ENCODE measurements at places on chromosomes 3 and 15.
A peak's percentile ranks its signal among the peaks of the same experiment; 100 is the strongest.

DNA sequence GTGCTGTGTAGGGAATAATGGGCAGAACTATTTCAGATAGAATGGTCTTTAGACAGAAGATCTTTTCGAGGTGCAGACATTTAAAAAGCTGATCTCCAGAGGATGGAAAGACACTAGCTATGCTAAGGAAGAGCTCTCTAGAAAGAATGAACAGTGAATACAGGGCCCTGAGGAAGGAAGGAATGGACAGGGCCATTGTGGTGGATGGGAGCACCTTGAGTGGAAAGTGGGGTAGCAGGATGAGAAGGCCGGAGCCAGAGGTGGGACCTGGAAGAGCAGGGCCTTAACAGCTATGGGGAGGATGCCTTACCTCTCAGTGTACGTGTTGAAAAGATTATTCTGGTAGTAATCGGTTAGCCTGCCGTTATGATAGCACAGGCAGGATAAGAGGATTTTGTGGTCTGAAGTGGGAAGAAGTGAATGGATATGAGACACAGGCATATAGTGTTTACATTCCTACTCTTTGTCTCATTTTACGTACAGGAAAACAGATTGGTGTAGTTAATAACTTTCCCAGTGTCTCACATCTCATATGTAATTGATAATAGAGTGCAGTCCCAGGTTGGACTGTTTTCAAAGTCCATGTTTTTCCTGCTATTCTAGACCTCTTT, 172.4 kb downstream of the KLHL25 start:
- DNase-seq, result no peak

DNA sequence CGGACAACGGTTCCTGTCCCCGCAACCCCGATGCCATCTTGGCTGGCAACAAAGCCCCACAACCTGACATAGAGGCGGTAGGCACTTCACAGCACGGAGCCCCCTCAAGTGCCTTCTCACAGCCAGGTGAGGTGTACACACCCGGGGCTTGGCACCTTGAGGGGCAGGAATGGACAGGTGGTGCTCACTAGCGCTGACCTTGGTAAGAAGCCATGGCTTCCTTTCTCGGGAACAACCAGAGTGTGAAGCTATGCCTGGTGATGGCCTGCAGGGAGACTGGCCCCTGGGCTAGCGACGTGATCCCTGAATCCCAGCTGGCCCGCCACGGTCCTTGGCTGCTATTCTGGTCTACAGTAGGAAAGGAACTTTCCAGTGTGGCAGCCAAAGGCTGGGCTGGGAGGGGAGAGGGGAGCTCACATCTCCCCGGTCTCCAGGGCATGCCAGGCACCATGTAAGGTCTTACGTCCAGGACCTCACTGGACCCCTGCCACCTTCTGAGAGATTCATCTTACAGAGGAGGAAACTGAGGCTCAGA, 70.6 kb upstream of the RPL32 start:
- no peak for DNase-seq

DNA sequence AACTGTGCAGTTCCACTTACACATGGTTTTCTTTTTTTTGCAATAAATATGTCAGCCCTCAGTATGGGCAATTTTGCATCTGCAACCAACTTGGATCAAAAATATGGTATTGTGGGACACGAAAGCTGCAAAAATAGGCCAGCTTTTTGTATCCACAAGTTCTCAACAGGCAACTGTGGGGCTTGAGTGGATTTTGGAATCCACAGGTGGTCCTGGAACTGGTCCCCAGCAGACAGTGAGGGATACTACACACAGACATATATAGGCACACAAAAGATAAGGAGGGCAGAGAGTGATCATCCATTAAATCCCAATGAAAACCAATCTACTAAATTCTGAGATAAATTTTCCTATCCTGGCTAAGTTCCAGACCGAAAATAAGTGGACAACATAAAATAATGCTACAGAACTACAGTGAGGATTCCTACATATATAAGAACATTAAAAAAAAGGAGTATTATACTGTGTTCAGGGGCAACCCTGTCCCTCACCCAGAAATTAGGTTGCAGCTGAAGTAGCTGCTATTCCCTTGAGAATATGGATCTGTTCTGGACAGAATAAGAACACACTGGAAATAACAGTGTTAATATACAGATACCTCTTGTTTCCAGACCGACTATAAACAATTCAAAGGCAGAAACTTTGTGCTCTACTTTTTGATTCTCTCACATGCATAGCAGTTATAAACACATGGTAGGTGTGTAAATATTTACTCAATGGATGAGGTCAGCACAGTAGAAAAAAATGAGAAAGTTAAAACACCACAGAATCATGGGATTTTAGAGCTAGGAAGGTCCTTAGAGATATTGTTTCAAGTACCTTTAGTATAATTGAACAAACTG, 25.4 kb downstream of the DENND4A start:
- peak; percentile 26 for DNase-seq

GRCh38 chr3:61172203-61172602, 79.0 kb downstream of the FHIT start:
- DNase-seq, result no peak

- no peak for DNase-seq
These were observed 1.1 kb upstream of the CSK start for GRCh38 chr15:74780523-74781430.

- no peak for DNase-seq
These were observed 1099.5 kb downstream of the ROBO1 start for GRCh38 chr3:78668302-78668701.

DNA sequence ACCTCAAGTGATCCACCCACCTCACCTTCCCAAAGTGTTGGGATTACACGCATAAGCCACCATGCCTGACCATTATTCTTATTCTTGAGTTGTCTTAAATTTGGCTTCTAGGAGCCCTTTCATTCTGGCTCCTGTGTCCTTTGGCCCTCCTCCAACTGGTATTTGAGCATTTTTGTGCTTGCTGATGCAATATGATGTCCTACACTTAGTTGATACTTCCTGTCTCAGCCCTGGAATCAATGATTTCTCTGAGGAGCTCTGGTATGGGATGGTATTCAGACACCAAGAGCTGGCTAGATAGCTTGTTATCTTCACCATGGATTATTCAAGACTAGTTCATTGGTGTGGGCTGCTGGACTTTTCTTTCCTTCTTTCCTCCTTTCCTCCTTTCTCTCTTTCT, 25.4 kb downstream of the ZNF621 start:
- no peak for DNase-seq

GRCh38 chr15:31328428-31328968, 1.9 kb downstream of the KLF13 start:
- DNase-seq, result peak; percentile 64

GRCh38 chr3:38984110-38984509, 67.6 kb downstream of the SCN11A start:
- DNase-seq, result no peak

- DNase-seq, result no peak
These were observed 37.8 kb downstream of the SLC27A2 start for GRCh38 chr15:50219820-50220219.

- no peak for DNase-seq
These were observed 79.4 kb upstream of the CADPS start for GRCh38 chr3:62954580-62954979.

GRCh38 chr15:60121845-60122244, 117.7 kb downstream of the FOXB1 start:
- DNase-seq, result no peak

DNA sequence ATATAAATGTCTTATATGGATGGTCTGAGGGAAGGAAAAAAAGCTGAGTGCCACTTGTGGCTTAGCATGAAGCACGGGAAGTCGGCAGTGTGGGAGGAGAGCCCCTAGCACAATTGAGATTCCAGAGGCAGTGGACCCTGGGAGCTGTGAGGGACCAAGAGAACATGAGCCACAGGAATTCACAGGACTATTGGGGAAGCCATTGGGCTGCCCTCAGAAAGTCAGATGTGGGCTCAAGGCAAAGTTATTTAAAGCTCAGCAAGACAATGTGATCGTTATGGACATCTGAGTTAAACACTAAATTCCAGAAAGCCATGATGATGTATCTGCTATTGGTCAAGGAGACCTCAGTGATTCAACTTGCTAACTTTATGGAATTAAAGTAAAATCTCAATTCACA, 380.8 kb upstream of the IL12A start:
- no peak for DNase-seq

DNA sequence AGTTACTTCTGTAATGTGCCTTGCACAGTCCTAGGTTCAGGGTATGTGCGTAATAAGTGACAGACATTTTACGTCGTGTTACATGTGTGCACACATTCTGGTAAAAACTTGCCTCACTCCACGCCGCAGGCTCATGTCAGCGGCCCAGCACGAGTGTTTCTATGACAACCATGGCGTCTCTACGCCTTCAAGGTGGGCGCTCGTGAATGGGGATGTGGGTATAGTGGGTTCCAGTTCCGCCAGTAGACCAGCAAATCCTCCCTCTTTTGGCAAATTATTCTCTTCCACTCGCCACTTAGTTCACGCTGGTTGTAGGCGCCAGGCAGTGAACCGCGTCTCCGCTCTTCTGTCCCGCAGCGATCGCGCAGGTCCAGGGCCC, 40.3 kb downstream of the CHST14 start:
- no peak for DNase-seq

GRCh38 chr3:115825046-115825445, 201.7 kb downstream of the GAP43 start:
- DNase-seq, result no peak
